Stimulated activated CD4-positive, alpha-beta T cell treated with anti-CD3 and anti-CD28 coated beads, Interleukin-15, amount 100 ng/mL, for 1 hour (primary cell): ENCODE measurements at places on chromosomes 5 and 9.

GRCh38 chr9:99445920-99446319, 223.8 kb downstream of the SEC61B start:
- DNase-seq: no peak

GRCh38 chr9:114291064-114291474, 31.8 kb upstream of the ORM1 start:
- peak; percentile 58 for DNase-seq

DNA sequence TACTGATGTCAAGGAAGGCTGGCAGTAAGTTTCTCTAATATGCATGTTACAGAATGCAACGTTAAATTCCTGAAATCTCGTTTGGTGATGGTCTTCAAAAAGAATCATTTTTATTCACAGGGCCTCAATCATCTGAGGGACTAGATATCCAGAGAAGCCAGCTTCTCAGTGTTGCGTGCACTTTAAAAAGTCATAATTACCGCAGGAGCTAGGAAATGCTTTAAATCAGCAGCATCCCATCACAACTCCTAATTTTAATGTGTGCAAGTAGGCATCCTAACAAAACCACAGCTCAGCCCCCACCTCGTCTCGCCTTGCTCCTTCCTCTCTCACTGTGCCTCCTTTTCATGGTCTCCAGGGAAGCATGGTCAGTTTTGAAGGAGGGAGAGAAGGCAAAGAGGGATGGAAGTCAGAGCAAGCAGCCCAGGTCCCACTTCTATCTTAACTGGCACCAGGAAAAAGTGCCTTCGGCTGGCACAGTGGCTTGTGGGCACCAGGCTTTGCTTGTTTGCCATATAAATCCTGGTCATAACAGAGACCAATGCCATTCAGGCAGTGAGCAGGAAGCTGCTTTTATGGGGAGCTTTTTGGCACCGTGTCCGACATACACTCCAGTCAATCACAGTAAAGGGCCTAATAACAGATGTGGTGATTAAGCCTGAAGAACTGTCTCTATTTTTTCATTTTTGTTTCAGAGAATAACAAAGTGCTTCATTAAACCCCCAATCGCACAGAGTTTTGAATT, 21.4 kb downstream of the MEGF10 start:
- no peak for DNase-seq

- no peak for DNase-seq
These were observed 5.2 kb downstream of the FGF1 start for GRCh38 chr5:142680605-142681259.

GRCh38 chr9:71863631-71864030, 47.4 kb downstream of the ABHD17B start:
- no peak for DNase-seq

DNA sequence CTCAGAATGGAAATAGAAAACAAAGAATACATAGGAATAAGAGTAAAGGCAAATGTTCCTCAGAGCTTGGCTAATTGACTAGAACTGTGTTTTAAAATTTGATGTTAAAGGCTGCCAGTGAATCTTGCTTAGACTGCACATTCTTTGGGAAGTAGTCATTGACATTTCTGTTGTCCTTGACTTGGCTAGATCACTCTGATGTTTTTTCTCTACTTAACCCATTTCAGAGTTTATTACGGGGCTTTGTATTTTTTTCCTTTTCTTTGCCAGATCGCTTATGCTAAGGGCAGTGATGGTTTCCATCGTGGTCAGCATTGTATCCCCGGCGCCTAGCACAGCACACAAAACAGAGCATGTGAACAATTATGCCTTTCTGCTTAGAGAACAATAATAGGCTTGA, 1126.7 kb upstream of the CDH9 start:
- no peak for DNase-seq

- no peak for DNase-seq
These were observed 32.7 kb upstream of the ADAMTSL1 start for GRCh38 chr9:18441261-18441660.

GRCh38 chr9:123387686-123388085, 31.7 kb downstream of the CRB2 start:
- DNase-seq: no peak

DNA sequence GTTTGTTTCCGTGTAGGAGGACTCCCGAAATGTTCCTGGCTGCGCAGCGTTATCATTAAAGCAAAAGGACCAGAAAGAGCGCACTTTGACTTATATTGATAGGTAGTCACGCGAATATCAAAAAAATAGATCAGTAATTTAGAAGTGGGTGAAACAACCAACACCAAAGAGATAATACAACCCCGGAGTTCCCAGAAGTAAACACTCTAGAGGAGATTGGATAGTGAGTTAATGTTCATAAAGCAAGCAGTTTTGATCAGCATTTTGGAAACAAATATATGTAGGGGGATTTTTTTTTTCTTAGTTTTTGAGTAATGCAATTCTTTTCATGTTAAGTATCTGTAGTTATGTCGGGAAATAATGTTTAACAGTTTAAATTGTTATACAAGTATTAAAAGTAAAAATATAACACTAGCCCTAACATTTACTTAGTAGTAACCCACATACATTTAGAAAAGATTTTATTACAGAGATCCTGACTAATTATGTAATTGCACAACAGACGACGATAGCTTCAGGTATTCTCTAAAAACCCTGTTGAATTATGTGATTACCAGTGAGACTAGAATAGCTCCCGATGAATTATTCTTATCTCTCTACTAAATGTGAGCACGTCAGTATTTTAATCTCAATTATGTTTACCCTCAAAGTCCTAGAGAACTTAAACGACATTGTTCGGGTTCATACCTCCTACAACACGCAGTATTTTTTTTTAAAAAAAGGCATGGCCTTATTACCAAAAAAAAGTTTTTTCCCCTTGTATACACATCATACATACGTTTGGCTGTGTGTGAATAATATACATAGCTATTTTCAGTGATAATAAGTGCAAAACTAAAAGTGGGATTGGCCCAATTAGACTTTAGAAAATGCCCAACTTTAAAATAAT, 9.4 kb upstream of the NFIB start:
- no peak for DNase-seq

DNA sequence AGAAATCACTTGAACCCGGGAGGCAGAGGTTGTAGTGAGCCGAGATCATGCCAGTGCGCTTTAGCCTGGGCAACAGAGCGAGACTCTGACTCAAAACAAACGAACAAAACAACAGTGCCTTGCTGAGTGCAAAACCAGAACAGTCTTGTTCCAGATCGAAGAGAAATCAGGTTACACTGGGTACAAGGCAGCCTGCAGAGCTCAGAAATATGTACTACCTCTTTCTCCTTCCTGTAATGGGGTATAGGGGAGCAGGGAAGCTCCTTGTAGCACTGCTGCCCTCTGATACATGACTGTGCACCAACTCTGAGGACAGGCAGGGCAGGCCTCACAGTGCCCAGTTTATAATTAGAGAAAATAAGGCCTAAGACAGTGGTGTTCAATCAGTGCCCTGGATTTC, 24.7 kb downstream of the TBC1D2 start:
- no peak for DNase-seq

GRCh38 chr9:126377176-126377509, 50.5 kb downstream of the MVB12B start:
- DNase-seq: no peak

GRCh38 chr9:37151812-37152211, 31.4 kb downstream of the ZCCHC7 start:
- no peak for DNase-seq

GRCh38 chr9:133238851-133239532, 29.9 kb upstream of the OBP2B start:
- peak; percentile 38 for DNase-seq

DNA sequence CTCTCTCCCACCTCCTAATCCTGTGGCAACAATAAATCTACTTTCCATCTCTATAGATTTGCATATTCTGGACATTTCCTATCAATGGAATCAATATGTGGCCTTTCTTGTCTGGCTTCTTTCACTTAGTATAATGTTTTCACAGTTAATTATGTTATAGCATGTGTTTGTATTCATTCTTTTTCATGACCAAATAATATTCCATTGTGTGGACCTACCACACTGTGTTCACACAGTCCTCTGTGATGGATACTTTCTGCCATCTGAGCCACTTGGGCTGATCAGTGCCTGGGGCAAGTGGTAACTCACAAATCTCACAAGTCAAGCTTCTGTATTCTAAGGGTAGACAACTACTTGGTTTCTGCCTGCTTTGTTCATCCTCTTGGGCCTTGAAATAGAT, 48.7 kb upstream of the POMT1 start:
- DNase-seq: no peak

DNA sequence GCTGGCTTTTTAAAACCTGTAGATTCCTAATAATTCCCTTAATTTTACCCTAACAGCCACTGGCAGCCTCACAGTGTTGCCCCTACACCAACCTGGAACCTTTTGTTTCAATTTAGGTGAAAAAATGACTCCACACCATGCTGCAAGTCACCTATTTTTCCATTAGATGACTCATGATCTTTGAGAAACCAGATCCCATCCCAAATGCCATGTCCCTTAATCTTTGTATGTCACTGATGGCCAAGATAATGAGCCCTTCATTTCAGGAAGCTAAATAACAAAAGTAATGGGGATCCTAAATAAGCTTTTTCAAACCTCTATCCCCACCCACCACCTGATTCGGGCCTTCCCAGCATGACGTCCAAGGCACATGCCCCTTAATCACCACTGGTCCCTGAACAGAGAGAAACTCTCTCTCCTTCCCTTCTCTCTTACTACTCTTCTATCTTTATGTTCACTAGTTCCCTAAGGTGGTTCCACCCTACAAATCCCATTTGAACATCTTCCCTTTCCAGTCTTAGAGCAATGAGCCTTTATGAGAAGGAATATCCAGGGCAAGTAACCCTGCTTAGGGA, 33.6 kb downstream of the ZNF608 start:
- no peak for DNase-seq

- no peak for DNase-seq
These were observed 234.1 kb downstream of the ADAMTS6 start for GRCh38 chr5:65247594-65247993.

- DNase-seq: no peak
These were observed 7.5 kb downstream of the RASGRF2 start for GRCh38 chr5:80967500-80968181.

DNA sequence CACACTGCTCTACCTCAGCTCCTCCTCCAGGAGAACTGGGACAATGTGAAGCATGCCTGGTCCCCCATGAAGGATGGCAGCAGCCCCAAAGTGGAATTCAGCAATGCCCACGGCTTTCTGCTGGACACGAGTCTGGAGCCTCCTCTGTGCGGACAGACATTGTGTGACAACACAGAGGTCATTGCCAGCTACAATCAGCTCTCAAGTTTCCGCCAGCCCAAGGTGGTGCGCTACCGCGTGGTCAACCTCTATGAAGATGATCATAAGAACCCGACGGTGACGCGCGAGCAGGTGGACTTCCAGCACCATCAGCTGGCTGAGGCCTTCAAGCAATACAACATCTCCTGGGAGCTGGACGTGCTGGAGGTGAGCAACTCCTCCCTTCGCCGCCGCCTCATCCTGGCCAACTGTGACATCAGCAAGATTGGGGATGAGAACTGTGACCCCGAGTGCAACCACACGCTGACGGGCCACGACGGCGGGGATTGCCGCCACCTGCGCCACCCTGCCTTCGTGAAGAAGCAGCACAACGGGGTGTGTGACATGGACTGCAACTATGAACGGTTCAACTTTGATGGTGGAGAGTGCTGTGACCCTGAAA, 34.1 kb downstream of the PAPPA start:
- DNase-seq: no peak

- DNase-seq: no peak
These were observed 49.9 kb upstream of the TTC23L start for GRCh38 chr5:34789021-34789531.

GRCh38 chr5:15538516-15538915, 38.5 kb downstream of the FBXL7 start:
- DNase-seq: no peak

- DNase-seq: no peak
These were observed 1336.1 kb upstream of the CDH9 start for GRCh38 chr5:28374492-28374967.

GRCh38 chr5:119814655-119815054, 185.3 kb downstream of the FAM170A start:
- DNase-seq: no peak
